Naive thymus-derived CD8-positive, alpha-beta T cell (primary cell): ENCODE measurements at places on chromosomes 1 and 21. TPM values are rescaled to one million over a fixed set of nuclear protein-coding genes. Genes with fewer than 3 reads are reported as not detected.
A peak's percentile ranks its signal among the peaks of the same experiment; 100 is the strongest.

Gene FAM131C
- total RNA-seq: not detected

- H3K4me1 ChIP-seq: peaks cover 36% of the 10 kb centered on the region
- H3K27me3 ChIP-seq: peaks cover 63% of the 10 kb centered on the region
- H3K27ac ChIP-seq: peak overlapping the region; percentile 86
- no peak for DNase-seq
- peak overlapping the region; percentile 90 for H3K4me3 ChIP-seq
Observed at GRCh38 chr1:213989002-213989855, 1.5 kb downstream of the PROX1 start.

- H3K4me3 ChIP-seq: peak overlapping the region; percentile 36
- no peak for DNase-seq
- H3K27ac ChIP-seq: peak overlapping the region; percentile 97
- peaks cover 37% of the 10 kb centered on the region for H3K4me1 ChIP-seq
- peaks cover 14% of the 10 kb centered on the region for H3K36me3 ChIP-seq
Observed at GRCh38 chr1:8937701-8938100, 8.0 kb upstream of the CA6 start.

Gene RAB25
- 1.3 TPM for total RNA-seq

DNA sequence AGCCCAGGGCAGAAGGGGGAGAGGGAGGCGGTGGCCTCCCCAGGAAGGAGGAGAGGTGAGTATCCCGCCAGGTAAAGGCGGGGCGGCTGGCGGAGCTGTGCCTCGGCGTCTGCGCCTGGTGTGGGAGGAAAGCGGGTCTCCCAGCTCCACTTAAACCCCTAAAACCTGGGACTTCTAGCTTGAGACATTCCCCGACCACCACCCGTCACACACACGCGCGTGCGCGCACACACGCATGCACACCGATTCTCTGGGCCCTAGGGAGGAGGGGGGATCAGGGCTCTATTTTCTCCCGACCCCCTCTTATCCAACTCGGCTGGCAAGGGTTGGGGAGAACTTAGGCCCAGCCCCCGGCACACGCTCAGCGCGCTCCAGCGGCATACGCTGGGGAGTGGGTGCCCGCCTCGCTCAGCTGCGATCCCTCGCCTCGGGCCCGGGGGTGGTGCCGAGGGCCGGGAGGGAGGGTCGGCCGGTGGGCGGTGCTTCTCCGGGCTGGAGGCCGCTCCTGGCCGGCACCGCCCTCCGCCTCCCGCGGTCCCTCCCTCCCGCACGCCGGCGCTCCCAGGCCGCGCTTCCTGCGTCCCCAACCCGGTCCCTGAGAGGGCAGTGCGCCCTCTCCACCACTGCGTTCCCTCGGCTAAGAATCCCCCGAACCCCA lies at the start of gene TMEM51:
TMEM51 (plus strand) TSS at position 564 of the 658 bp plus-strand sequence. CDS start 61,341 bp downstream, outside the sequence.
- peaks cover 12% of the 10 kb centered on the region for H3K4me1 ChIP-seq
- no peak within 1 kb of the TSS for H3K27ac ChIP-seq
- peaks cover 2% of the 10 kb centered on the region for H3K36me3 ChIP-seq
- peak within 1 kb of the TSS; percentile 66 for H3K4me3 ChIP-seq
- H3K27me3 ChIP-seq: peaks cover 34% of the 10 kb centered on the region
- no peak for DNase-seq

Gene CHRM3
- 0.22 TPM for total RNA-seq

Gene RNF186
- total RNA-seq: not detected

Gene RALGPS2
- total RNA-seq: 31.1 TPM

DNA sequence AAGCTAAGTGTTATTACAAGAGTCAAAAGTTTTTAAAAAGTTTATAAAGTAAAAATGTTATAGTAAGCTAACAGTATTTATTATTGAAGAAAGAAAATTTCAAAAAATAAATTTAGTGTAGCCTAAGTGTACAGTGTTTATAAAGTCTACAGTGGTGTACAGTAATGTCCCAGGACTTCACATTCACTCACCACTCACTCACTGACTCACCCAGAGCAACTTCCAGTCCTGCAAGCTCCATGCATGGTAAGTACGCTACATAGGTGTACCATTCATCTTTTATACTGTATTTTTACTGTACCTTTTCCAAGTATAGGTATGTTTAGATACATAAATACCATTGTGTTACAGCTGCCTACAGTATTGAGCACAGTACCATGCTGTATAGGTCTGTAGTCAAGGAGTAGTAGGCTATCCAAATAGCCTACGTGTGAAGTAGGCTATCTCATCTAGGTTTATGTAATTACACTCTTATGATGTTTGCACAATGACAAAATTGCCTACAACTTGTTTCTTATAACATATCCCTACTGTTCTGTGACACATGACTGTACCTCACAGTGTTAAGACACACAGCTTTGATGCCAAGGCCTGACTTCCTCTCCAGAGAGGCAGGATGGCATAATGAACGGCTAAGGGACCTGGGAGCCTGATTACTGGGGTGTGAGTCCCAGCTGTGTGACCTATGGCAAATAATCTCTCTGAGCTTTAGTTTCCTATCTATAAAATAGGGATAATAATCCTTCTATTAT lies 12.7 kb downstream of the DHCR24 start:
- no peak overlapping the region for H3K4me3 ChIP-seq
- peaks cover 4% of the 10 kb centered on the region for H3K36me3 ChIP-seq
- no peak for DNase-seq
- H3K27ac ChIP-seq: no peak overlapping the region
- H3K4me1 ChIP-seq: no peaks in the 10 kb centered on the region
- no peaks in the 10 kb centered on the region for H3K27me3 ChIP-seq

DNA sequence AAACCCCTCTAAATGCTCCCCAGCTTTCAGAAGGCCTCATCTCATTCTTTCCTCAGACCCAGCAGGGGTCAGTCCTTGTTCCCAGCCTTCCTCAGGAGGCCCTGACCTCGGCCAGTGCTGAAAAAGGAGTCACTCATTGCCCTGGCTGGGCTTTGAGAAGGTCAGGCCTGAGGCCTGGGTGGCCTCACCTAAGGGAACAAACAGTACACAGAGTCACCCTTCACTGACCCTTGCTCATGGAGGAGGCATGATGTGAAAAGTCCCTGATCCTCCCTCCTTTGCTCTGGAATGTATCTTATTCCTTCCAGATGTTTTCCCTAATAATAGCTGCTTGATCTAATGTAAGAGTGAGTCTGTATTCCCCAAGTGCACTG lies 117.7 kb upstream of the SLC44A3 start:
- H3K4me3 ChIP-seq: no peak overlapping the region
- no peaks in the 10 kb centered on the region for H3K4me1 ChIP-seq
- H3K36me3 ChIP-seq: no peaks in the 10 kb centered on the region
- DNase-seq: no peak
- H3K27me3 ChIP-seq: no peaks in the 10 kb centered on the region

GRCh38 chr1:54359393-54360162 lies 46.6 kb downstream of the SSBP3 start:
- H3K27ac ChIP-seq: peak overlapping the region; percentile 61
- H3K36me3 ChIP-seq: no peaks in the 10 kb centered on the region
- DNase-seq: no peak
- peaks cover 94% of the 10 kb centered on the region for H3K4me1 ChIP-seq
- no peak overlapping the region for H3K4me3 ChIP-seq
